ENCODE measurements at places on chromosomes 1 and 21.

DNA sequence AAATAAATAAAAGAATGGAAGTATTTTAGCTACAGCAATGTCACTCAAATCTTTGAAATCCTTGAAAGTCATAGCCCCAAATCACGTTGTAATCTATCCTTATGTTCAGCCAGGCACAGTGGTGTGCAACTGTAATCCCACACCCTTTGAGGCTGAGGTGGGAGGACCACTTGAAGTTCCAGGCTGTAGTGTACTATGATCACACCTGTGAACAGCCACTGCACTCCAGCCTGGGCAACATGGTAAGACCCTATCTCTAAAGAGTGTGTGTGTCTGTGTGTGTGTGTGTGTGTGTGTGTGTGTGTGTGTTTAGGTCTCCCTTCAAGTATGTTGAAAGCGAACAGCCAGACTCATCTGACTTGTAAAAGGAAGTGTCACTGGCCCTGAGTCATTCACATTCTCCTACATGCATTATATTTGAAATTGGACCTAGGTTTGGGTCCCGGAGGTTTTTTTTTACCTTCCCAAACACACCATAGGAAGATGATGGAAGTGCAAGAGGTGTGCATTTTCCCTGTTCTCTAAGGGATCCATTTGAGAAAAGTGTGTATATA, 50.1 kb downstream of the ZNF281 start:
- no peak for DNase-seq

- DNase-seq, result no peak
These were observed 6.1 kb upstream of the TLCD4 start for GRCh38 chr1:95111014-95111413.

DNA sequence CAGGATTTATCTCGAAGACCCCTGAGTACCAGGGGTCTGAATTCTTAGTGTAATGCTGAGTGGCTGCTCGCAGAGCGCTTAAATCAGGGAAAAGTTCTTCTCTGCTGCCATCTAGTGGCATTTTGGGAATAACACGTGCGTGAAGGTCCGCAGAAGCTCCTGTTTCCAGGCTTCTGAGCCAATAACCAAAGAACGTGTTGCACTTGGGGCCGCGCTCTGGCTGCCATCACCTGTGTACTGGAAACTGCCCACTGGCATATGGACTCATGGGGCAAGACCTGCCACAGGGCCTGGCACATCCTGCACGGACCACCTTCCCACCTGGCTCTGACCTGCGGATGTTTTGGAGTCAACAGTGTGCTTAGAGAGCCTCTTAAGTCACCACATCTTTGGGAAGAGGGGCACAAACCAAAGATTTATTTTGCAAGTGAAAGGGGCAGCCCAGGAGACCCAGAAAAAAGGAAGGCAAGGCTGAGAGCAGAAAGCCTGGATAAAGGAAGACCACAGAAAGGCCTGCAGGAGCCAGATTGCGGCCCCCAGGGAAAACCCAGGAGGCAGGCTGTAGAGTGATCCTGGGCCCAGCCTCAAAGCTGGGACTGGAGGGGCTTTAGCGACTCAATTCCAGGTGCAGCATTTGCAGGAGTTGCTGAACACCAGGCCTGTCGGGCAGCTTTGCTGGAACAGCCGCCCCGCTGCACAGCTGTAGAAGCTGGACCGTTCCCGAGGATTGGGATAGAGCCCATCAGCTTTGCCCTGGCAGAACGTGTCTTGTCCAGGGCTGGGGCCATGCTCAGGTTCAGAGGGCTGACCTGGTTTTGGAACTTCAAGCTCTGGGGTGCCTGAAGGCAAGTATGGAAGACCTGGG, 13.0 kb downstream of the CHIT1 start:
- peak; percentile 93 for DNase-seq

- no peak for DNase-seq
These were observed 74.5 kb upstream of the COL24A1 start for GRCh38 chr1:86231076-86231475.

GRCh38 chr1:156286061-156286460, 1.9 kb downstream of the TMEM79 start:
- DNase-seq, result no peak

GRCh38 chr21:29208044-29208681, 77.7 kb downstream of the MAP3K7CL start:
- no peak for DNase-seq

DNA sequence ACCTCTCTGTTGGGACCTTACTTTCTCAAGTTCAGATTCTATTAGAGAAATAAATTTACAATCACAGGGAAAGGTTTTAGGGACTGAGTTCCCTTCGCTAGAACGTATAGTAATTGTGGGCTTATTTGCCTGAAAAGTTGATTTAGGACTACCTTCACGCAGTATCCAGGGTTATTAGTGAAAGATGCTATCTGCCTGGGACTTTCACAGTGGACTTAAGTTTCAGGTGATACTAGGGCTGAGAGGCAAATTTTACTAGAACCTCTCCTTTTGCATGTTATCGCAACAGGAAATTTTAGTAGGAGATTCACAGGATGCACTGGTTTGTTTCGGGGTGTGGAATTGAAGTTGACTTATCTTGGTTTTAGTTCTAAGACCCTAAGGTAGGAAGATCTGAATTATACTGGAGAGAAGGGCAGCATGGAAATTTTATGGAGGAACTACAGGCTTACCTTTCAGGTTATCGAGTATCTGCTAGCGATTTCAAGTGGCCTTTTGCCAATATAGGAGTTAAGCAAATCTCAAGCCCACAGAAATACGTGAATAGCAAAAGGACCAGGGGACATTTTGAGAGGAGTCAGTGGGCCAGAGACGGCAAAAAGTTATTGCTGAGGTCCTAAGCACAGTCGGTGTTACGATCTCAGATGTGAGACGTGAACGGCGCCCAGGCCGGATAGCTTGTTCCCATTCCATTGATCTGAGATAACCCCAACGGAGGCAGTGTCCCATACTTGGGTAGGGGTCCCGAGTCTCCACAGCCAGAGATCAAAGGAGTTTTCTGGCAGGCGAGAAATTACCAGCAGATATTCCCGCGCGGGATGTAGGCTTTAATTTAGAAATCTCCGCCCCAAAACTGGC, 723 bp upstream of the GNAI3 start:
- DNase-seq, result no peak

DNA sequence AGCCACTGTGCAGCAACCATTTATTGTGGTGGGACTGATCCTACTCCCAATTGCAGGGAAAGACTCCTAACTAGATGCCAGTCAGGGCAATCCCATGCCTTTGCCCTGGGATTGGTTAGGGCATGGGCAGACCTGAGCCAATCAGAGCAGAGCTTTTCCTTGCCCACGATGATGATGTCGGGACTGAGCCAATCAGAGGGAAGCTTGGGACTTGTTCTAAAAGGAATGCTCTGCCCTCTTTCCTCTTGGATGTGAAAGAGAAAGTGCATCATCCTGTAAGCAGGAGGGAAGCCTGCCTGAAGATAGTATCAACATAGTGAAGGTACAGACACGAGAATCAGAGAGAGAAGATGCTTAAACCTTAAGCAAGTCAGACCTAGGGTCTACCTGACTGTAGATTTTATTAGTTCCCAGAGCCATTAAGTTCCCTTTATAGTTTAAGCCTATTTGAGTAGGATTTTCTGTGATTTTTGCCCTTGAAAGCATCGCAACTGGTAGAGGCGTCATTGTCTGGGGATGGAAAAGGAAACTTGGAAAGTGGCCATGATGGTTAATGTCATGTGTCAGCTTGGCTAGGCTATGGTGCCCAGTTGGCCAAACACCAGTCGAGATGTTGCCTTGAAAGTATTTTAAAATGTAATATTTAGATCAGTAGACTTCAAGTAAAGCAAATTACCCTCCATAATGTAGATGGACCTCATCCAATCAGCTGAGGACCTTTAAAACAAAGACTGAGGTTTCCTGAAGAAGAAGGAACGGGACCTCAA, 19.9 kb downstream of the IRF2BP2 start:
- DNase-seq, result no peak

DNA sequence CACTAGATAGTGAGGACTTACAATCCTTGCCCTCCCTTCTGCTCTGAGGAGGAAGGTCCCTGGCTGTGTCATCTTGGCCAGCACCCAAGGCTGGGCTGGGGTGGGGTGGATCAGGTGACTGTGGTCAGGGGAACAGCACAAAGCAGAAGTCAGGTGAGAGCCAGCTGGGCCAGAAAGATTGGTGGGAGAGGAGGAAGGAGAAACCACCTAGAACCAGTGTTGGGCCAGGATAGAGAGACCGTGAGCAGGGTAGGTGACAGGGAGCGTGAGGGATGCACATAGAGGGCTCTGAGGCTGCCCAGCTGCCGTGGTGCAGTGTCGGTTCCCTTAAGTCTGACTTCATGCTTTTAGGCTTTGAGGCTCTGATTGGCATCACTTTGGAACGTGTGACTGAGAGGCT, 22.7 kb downstream of the NCF2 start:
- no peak for DNase-seq

DNA sequence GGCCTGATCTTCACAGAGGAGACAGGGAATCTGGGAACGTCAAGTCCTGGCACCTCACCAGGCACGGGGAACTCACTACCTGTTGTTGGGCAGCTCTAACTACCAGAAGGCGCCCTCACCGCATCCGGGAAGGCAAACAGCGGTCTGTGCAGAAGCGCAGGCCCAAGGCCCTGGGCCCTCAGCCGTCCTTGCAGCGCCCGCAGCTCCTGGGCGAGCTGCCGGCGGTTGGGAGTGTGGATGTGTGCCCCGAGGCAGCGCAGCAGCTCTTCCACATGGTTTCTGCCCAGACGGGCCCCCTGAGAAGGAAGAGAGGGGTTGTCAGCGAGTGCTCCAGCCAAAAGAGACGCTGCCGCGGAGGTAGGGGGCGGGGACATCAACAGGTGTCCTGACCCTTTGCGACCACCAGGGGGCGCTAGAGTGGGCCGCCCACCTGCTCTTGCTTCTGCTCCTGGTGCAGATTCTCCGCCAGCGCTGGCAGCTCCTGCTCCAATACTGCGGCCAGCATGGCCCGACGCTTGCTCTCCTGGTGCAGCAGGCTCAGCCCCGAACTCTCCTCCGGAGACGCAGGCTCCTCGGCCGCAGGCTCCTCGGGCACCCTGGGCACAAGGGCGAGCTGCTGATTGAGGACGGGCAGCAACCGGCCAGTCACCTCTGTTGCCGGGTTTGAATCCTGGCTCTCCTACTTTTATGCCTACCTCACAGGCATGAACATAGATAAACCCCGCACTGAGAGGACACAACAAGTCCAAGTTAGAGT, 9.3 kb downstream of the MAP3K6 start:
- DNase-seq, result peak; percentile 77

GRCh38 chr1:63836830-63837229, 63.0 kb downstream of the ROR1 start:
- DNase-seq, result no peak

GRCh38 chr1:223820515-223820858, 25.3 kb downstream of the TP53BP2 start:
- DNase-seq, result no peak

DNA sequence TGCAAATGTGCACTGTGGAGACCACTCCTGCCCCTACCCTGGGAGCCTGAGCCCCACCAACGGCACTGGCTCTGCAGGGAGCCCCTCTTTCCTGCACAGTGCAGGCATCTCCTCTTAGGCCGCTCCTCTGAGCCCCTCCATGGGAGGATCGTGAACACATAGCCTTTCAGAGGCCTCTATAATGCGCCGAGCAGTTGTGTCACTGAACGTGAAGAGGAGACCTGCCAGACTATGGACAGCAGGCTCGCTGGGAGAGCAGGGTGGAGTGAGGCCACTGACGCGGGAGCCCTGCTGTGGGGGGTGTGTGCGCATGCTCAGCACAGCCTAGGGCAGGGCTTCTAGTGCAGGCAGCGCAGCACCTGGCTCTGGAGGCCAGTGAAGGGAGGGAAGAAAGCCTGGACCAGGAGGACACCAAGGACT, 151.3 kb upstream of the COL6A1 start:
- peak; percentile 71 for DNase-seq

Measured in cerebellar cortex (tissue), 1 donor.